ENCODE measurements at places on chromosomes 5 and 9.
A peak's percentile ranks its signal among the peaks of the same experiment; 100 is the strongest.

- DNase-seq, result no peak
Measured at GRCh38 chr5:132065351-132065937, 5.0 kb downstream of the IL3 start.

GRCh38 chr9:116900007-116900367, 212.9 kb downstream of the TRIM32 start:
- no peak for DNase-seq

DNA sequence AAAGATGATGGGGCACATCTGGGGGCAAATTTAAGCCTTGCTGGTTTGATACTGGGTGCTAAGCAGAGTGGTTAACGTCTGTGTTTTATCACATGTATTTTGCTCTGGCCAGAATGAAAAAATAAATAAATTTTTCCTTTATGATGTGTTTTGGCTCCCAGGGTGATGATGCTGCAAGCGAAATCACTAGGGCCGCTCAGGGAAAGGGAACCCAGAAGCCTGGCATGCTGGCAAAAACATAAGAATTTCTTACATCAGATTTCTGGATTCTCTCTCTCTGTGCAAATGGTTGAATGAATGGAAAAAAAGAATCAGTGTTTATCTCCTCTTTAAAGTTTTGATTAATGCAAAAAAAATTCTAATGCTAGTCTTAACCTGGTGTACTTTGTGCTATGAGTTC, 1975.2 kb upstream of the C9orf72 start:
- DNase-seq, result no peak

DNA sequence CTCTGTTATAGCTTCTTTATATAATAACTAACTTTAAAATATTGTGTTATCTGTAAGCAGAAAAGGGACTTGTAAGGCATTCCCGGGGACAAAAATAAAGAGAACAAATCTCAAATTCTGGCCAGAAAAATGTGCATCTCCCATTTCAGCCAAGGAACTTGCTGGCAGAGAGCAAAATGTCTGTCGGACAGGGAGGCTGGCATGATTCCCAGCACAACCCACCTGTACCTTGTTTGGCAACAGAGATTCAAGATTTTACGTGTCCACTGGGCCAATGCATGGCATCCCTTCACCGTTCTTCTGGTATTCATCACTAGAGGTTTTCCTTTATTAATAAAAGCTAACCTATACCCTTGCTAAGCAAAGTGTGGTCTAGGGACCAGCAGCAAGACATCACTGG, 566.6 kb downstream of the PSAT1 start:
- DNase-seq, result no peak

- DNase-seq, result no peak
Measured at GRCh38 chr5:126100767-126101166, 322.4 kb upstream of the GRAMD2B start.

GRCh38 chr5:108141676-108142075, 240.2 kb downstream of the FBXL17 start:
- DNase-seq, result no peak

GRCh38 chr5:141617682-141618029, 1.1 kb downstream of the DIAPH1 start:
- DNase-seq, result no peak

GRCh38 chr5:52809884-52810283, 22.2 kb downstream of the ITGA1 start:
- no peak for DNase-seq

- no peak for DNase-seq
Measured at GRCh38 chr5:158164296-158165047, 305.5 kb upstream of the CLINT1 start.

DNA sequence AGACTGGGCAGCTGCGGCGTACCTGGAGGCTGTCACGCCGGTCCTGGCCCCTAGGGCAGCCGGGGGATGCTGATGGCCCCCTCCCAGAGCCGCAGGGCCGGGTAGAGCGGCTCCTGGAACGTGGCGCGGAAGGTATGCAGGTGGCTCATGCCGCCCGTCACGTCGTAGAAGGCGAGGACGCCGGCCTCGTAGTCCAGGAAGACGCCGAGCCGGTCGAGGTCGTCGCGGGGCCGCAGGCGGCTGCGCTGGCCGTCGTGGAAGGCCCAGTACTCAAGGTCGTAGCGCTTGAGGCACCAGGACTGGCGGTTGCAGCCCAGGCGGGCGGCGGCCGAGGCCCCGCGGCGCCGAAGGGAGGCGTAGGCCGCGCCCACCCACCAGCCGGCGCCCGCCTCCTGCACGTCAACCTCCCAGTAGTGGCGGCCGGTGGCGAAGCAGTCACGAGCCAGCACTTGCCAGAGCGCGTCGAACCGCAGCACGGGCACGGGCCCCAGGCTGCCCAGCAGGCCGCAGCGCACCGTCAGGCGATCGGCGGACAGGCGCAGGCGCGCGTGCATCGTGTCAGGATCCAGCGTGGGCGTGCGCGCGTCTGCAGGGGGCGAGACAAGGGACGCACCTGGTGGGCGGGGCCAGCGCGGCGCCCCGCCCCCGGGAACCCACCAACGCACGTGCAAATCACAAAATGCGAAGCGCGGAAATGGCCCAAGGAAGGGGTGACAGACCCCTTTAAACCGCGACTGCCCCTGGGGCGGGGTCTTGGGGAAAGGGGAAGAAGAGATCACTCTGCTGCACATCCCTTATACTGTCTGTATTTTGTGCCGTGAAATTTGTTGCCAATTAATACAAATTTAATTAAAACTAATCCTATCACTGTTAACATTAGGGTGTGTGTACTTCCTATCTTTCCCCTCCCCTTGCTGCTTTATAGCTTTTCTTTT, 31.2 kb downstream of the NANS start:
- DNase-seq, result no peak

GRCh38 chr5:13552361-13552760, 392.1 kb downstream of the DNAH5 start:
- no peak for DNase-seq

DNA sequence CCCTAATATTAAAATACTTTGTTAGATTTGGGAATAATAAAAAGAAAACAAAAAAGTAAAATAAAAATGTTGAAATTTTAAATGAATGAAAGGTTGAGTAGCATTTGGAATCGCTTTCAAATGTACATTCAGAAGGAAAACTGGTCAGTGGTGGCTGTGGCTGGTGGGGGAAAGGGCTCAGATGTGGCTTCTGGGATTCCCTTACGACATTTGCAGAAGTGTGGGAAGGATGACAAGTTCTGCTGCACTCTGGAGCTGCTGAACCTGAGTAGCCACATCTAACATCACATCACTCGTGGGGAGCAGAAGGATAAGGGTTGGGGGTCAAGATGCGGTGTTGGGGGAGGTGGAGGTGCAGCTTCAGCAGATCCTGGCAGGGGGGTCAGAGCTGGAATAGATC, 25.6 kb upstream of the CAST start:
- DNase-seq, result no peak

- no peak for DNase-seq
Measured at GRCh38 chr5:1747079-1747802, 52.4 kb downstream of the MRPL36 start.

DNA sequence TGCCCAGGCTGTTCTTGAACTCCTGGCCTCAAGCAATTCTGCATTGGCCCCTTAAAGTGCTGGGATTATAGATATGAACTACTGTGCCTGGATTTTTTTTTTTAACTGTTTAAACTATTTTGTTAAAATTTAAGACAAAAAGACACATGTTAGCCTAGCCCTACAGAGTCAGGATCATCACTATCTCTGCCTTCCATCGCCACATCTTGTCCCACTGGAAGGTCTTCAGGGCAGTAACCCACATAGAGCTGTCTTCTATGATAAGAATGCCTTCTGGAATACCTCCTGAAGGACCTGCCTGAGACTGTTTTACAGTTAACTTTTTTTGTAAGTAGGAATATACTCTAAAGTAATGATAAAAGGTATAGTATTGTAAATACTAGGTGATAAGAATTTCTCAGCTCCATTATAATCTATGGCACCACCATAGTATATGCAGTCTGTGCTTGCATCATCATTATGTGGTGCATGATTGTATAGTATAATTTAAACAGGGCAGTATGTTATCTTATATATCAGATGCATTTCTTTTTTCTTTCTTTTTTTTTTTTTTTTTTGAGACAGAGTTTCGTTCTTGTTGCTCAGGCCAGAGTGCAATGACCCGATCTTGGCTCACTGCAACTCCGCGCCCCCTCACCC, 52.7 kb downstream of the DENND4C start:
- no peak for DNase-seq

DNA sequence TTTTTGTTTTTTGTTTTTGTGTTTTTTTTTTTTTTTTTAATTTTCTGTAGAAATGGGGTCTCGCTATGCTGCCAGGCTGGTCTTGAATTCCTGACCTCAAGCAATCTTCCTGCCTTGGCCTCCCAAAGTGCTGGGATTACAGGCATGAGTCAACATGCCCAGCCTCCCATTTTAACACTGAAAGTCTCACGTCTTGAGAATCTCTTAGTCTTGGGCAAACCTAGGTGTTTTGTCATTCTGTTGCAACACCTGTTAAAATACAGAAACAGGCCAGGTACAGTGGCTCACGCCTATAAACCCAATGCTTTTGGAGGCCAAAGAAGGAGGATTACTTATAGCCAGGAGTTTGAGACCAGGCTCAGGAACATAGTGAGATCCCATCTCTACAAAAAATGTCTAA, 599.0 kb downstream of the TLR4 start:
- DNase-seq, result no peak

GRCh38 chr5:64887910-64888309, 119.2 kb downstream of the CWC27 start:
- DNase-seq, result no peak

DNA sequence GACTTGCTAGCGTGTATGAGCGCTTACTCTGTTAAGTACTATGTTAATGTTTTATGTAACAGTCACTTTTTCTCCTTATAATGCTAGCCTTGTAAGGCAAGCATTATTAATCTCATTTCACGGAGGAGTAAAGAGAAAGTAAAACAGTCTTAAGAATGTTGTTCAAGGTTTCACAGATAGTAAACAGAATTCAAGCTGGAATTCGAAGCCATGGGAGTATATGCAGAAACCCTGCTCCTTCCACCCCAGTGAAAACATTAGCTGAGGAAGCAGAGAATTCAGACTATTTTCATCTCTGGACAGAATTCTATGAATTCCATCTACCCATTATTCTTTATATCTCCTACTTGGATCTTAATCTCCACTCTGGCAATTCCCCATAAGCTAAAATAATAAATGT, 1028.3 kb upstream of the WWC1 start:
- no peak for DNase-seq

- no peak for DNase-seq
Measured at GRCh38 chr9:133889584-133890301, 102.4 kb downstream of the VAV2 start.

DNA sequence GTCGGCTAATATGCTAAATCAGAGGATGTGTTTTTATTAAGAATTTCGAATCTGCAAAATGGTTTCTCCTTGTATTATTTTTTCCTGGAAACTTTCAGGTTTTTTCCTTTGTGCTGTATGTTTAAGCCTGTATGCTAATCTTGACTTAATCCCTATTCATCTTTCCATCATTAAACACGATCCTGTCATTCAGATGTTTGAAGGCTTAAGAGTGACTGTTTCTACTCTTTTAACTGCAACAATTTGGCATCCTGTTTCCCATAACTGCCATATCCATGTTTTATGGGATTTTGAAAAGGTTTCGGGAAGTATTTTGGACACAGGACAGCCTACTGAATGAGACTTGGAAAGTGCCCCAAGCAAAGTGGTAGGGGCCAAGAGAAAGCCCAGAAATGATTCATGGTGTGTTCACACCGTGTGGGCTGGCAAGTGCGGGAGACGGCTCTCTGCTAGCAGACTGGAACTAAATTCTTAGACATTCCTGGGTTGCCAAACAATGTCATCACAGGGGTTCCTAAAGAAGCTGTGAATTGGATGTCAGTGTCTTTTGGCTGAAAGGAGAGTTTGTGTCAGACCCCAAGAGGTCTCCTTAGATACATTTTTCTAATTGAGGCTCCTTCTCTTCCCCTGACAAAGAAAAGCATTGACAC, 125.4 kb upstream of the ADAMTS16 start:
- peak; percentile 65 for DNase-seq

DNA sequence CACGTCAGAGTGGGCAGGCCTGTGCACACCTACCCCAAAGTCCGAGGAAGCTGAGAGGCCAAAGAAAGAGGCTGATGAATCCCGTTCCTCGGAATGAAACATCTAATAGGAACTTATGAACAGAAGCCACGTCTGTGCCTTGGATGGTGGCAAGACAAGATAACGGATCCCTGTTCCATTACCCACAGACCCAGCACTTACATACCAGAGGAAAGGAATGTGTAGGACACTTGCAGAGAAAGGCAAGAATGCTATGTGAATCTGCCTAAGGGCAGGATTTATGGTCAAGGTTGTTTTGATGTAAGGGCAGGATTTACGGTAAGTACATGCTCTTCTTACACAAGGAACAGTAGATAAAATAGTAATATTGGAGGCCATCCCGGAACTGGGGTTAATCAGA, 93.2 kb downstream of the WDR41 start:
- DNase-seq, result no peak

DNA sequence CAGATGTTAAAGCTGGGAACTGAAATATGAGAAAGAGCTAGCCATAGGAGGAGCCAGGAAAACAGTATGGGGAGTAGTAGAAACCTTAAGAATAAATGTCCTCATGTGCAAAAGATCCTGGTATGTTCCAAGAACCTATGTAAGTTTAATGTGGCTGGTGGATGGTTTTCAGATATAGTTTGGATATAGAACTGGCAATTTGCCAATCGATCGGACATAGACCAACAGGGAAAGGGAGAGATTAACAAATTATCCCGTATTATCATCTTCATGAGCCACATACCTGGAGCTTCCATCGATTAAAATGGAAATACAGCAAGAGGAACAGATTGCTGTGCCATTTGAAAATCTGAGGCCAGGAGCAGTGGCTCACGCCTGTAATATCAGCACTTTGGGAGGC, 388.7 kb downstream of the PRELID2 start:
- DNase-seq, result no peak

GRCh38 chr5:150101023-150101422, 14.7 kb upstream of the CSF1R start:
- no peak for DNase-seq

- DNase-seq, result no peak
Measured at GRCh38 chr9:136089697-136090045, 5.4 kb downstream of the NACC2 start.

- no peak for DNase-seq
Measured at GRCh38 chr5:67817652-67818051, 397.9 kb upstream of the PIK3R1 start.

GRCh38 chr9:126671381-126671831, 57.7 kb downstream of the LMX1B start:
- no peak for DNase-seq

- DNase-seq, result no peak
Measured at GRCh38 chr9:32647671-32648070, 12.2 kb upstream of the TAF1L start.

GRCh38 chr9:34459941-34460340, 1.3 kb downstream of the DNAI1 start:
- no peak for DNase-seq

DNA sequence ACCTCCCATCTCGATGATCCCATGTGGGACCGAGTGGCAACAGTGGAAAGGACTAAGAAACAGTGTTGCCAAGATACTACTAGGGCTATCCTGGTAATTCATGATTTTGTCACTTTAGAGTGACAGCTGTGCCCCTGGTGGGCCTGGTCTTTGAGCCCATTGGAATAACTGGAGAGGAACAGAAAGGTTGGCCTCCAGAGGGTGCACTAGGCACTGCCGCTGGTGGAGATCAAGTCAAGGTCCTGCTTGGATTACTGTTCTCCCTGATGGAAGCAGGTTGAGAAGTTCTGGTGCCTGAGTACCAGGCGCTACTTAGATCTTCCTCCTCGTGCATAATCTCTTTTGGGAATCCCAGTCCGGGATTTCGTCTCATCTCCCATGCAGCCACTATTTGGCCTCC, 129.6 kb downstream of the SEC61B start:
- no peak for DNase-seq

Data from BJ (cell line).